ENCODE measurements at places on chromosomes 11 and 22.

DNA sequence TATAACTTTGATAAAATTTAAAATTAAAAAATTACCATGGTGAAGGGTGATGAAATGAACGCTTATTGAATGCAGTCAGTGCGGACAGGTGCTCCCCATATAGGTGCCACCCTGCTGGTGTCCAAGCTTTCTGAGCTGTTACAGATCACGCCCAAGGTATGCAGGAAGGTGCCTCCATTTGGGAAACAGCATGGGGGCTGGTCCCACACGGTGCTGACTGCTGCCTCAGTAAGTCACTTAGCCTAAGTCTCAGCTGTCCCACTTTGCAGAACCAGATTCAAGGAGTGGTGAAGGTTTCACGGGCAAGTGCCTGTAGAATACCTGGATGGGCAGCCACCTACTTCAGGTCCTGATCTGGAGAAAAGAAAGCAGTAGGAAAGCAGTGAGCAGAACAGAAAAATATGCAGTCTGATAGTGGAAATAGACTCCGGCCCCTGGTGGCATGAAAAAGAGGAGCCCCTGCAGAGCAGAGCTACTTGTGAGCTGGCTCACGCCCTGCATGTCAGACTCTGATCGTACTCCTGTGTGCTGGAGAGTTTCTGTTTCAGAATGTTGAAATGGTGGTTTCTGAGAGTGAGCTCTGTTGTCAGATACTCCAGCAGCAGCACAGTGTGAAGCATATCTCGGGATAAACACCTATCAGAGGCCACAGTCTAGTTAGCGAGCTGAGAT lies 33.2 kb downstream of the ADORA2A start:
- no peak for DNase-seq

DNA sequence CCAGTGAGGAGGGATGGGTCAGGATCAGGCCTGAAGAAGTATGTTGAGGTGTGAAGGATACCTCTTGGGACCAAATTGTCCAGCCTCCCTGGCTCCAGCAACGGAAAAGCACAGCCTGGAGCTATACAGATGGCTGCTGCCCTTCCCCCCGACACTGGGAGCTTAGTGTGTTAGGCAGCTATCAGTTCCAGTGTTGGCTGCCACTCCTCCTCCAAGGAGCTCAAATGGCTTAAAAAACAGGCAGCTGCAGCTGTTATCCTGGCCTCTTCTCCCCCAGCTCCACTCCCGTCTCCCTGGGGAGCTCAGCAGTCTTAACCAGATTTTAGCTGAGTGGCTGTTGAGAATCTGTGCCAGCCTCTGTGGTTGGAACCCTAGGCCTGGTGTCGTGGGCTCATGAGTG lies 225.0 kb downstream of the JRKL start:
- DNase-seq = no peak

GRCh38 chr11:82995235-82995634 lies 76.5 kb downstream of the RAB30 start:
- DNase-seq = peak; percentile 61

GRCh38 chr22:26660961-26661578 lies 3.7 kb downstream of the MIAT start:
- DNase-seq = no peak

GRCh38 chr22:39396797-39397195 lies 2.8 kb upstream of the TAB1 start:
- DNase-seq = no peak

DNA sequence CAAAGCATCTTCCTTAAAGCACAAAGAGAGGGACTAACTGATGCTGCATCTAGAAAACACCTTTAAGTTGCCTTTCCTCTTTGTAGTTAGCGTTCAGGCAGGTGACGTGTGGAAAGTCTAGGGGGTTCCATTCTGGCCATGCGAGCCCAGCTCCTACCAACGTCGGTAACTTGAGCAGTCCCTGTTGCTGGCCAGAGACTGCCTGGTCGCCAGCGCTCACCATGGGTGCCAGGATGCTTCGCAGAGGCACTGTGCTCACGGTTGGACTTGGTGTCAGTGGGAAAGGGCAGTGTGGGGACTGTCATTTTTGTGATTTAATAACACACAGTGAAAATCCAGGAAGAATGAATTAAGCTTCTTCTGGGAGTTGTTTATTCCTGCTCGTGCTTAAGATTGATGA lies 40.6 kb downstream of the PPP2R1B start:
- DNase-seq = no peak

- no peak for DNase-seq
These were observed 27.8 kb downstream of the RELT start for GRCh38 chr11:73404048-73404447.

- no peak for DNase-seq
These were observed 3.8 kb upstream of the SIGIRR start for GRCh38 chr11:418343-419247.

DNA sequence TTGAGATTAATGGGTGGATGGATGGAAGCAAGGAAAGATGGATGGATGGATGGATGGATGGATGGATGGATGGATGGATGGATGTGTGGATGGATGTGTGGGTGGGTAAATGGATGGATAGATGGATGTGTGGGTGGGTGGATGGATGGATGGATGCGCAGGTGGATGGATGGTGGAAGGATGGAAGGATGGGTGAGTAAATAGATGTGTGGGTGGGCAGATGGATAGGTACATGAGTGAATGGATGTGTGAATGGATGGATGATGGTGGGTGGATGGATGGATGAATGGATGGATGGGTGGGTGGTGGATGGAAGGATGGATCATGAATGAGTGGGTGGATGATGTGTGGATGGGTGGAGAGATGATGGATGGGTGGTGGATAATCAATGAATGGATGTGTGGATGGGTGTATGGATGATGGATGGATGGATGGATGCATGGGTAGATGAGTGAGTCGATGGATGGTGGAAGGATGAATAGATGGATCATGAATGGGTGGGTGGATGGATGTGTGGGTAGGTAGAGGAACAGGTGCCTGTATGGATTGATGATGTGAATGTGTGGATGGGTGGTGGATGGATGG lies 375.2 kb downstream of the BRD1 start:
- no peak for DNase-seq

- no peak for DNase-seq
These were observed 907.4 kb upstream of the RAG2 start for GRCh38 chr11:37505406-37505805.

DNA sequence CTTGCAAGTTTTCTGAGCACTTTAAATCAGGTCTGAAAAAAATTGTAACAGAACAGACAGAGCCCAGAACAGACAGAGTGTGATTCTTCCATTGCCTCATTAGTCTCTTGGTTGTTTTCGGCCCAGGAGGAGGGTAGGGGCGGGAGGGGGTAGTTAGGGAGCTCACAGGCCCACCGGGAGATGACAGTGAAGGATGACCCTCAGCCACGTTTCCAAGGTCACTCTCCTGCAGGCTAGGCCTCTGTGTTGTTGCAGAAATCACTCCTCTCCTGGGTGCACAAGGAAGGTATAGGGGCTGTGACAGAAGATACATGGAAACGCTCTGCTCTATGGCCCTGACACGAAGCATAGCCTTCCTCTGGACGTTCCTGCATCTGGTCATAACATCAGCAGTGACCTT lies 69.3 kb downstream of the ABTB2 start:
- no peak for DNase-seq
